ENCODE measurements at places on chromosomes 6 and 20. TPM values are rescaled to one million over a fixed set of nuclear protein-coding genes. Genes with fewer than 3 reads are reported as not detected.

NKX2-2 gene
- total RNA-seq, result not detected

MYCT1 gene
- 17.6 TPM for total RNA-seq

DNA sequence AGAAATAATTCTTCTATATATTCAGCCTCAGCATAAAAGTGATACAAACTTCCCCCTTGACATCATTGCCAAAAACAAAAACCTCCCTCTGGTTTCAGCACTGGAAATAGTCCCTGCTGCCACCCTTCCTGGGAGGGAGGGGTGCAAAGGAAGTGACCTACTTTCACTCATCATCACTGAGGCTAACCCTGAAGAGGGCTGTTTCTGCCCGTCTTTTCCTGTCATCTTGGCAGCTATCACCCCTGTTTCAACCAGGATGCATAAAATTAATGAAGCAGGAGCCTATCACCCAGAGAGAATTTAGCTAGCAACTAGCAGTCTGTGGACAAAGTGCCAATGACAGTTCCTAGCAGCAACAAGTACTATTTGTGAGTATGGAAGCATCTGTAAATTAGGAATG is 397.8 kb downstream of the LAMA2 start:
- no peak for DNase-seq

DNA sequence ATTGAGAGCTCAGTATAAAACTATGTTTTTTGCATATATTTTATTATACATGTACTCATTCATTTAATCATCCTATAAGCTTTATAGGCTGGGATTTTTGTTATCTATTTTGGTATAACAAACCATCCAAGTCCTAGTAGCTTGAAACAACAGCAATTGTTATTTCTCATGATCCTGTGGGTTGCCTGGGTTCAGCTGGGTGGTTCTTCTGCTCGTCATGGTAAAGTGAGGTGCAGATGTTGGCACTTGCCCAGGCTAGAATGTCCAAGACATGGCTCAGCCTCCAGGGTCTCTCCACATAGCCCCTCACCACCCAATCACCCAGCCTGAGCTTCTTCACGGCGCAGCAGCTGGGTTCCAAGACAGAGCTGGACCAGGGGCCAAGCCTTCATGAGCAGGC is 20.8 kb upstream of the TM9SF4 start:
- DNase-seq, result no peak

GRCh38 chr20:55888685-55889084 is 116.6 kb downstream of the CBLN4 start:
- no peak for DNase-seq
